ENCODE measurements at places on chromosomes 16 and 17.

DNA sequence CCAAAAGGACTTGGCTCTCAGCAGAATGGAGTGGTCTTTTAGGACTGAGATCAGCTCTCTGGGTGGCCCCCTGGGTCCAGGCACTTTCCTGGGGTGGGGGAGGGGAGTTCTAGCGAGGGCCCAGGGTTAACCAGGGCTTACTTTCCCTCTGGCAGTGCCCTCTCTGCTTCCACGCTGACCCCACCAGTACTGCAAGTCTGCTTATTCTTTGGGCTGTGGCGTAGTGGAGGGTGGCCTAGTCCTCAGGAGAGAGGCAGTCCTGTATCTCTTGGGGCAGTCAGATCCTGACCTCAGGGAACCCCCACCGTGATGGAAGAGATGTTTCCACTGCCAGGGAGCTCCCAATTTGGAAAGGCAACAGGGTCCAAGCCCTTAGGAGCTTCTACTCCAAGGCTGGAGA lies 79.4 kb downstream of the CCDC182 start:
- no peak for DNase-seq

DNA sequence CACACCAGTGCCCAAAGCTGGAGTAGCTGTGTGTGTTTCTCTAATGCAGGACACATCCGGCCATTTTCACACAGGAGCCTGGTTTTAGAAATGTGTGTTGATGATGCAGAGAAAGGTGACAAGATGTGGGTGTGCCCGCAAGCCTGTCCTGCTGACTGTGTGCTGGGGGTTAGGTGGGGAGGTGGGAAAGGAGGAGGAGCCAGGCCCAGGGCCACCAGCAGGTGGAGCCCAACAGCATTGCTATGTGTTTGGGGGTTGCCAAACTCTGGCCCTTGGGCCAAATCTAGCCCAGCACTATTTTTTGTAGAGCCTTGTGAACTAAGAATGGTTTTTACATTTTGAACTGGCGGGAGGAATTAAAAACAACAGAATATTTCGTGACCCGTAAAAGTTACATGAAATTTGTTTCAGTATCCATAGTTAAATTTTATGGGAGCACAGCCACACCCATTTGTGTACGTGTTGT lies 61.7 kb upstream of the LGALS9 start:
- no peak for DNase-seq

DNA sequence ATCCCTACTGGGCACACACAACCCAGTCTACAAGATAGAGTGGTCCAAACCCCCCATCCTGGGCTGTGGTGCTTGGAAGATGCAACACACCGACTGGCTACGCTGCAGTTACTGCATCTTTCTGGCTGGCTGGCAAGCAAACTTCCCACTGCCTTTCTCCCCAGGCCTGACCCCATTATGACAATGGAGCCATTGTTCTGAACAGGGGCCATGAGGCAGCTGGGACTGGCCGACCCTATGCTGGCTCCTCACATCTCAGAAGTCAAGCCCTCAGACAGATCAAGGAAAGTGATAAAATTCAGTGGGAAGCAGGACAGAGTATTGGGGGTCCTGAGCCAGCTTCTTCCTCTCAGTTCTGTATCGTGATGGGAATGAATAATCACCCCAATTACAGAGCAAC lies 364.1 kb upstream of the ASIC2 start:
- DNase-seq, result no peak

GRCh38 chr17:33049781-33050414 lies 58.3 kb downstream of the SPACA3 start:
- peak; percentile 28 for DNase-seq

GRCh38 chr16:89256651-89257254 lies 39.2 kb downstream of the ZNF778 start:
- DNase-seq, result no peak

- DNase-seq, result no peak
Measured at GRCh38 chr17:82865774-82866395, 26.1 kb upstream of the ZNF750 start.

DNA sequence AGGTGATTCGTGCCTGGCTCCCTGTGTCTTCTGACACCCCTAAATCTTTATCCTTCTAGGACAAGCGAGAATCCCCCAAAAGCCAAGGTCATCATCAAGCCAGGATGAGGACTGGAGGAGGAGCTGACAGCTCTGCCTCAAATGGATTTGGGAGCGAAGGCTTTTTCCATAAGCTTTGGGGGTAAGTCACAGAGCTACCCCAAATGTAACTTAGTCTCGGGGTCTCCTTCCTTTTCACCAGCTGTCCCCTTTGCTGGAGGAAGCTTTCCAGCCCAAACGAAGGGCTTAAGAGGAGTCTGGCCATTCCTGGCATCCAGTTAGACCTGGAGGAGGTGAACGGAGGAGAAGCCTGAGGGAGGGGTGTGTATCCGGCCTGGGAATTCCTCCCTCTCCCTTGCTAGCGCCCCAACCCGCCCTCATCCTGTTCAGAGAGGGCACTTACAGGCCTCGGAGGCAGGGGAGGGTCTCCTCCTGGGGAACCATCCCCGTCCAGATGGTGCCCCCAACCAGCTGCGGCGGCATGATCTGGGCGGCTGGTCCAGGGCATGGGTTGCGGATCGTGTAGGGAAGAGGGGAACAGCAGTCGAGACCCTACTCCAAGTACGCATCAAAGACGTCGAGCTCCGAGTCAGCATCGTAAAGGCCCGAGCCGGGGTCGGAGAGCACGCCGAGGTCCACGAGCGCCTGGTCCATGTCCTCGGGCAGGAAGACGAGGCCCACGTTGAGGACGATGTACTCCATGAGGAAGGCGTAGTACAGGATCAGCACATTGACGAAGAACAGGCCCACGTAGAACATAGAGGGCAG lies 938 bp downstream of the DEXI start:
- DNase-seq, result no peak

GRCh38 chr17:68973098-68973846 lies 18.1 kb upstream of the ABCA8 start:
- no peak for DNase-seq
